GM12892 (cell line): ENCODE measurements at places on chromosomes 2 and 18.

- DNase-seq, result peak; percentile 34
Observed at GRCh38 chr18:12656938-12657683, 796 bp downstream of the SPIRE1 start.

DNA sequence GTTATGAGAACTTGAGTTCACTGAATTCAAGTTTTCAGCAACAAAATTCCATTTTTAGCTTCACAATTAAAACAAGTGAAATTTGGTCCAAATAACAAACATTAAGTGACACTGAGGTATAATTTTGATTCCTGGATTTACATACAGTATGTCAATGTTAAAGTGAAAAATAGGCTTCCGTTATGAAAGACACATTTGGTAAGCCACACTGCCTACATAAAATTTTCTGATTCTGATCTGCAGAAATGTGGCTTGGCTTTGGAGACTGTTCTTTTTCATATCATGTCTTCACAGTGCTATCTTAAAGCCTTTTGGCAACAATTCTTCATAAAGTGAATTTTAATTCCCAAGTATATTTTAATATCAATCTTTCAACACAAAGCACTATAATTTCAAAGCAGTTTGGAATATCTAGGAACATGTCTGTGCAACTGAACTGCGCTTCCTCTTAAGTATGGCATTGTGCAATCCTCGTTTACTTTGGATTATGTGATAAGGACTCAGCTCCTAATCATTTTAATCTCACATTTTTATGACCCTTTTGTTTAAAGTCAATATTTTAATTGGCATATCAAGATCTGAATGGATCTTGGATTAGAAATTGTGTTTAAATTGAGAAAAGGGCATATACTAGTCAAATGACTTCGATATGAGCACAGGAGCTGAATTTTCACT is 60.0 kb downstream of the RBMS1 start:
- DNase-seq, result no peak

DNA sequence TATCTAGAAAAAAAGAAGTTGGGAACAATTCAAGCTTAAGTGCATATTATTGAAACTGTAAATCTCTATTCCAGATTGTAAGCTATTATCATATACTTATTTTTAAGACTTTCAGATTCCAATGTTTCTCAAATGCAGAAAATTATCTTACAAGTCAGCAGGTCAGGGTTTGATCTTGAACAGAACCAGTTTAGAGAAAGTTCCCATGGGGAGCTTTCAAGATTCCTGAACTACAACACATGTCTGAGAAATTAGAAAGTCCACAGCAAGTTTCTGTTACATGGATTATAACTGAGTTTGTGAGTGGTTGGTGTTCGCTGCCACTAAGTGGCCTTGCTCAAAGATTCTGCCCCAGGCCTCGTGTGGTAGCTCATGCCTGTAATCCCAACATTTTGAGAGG is 31.6 kb upstream of the SP3 start:
- no peak for DNase-seq

- no peak for DNase-seq
Observed at GRCh38 chr2:132468821-132469675, 52.4 kb downstream of the GPR39 start.

- DNase-seq, result no peak
Observed at GRCh38 chr2:216527600-216527999, 29.0 kb downstream of the RPL37A start.
